ENCODE measurements at places on chromosomes 16 and 17.

- no peak for DNase-seq
These were observed 211.2 kb downstream of the RPTOR start for GRCh38 chr17:80755650-80756405.

DNA sequence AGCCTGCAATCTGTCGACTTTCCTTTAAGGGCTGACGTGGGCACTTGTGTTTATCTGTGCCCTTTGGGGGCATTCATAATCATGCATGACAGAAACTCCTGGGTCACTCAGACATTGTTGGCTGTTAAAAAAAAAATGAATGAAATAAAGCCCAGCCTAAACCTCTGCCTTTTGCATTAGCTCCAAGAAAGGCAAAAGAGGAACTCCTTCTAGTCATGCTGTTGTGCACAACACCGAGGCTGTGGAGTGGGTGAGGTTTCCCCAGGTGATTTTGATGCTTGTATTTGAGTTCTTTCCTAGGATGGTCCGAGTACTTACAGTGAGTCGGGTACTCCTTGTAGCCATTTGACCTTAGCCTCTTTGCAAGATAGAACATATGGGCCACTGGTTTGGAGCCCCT lies 49.6 kb upstream of the IRX6 start:
- no peak for DNase-seq

- no peak for DNase-seq
These were observed 611 bp downstream of the SMARCE1 start for GRCh38 chr17:40646791-40647623.

DNA sequence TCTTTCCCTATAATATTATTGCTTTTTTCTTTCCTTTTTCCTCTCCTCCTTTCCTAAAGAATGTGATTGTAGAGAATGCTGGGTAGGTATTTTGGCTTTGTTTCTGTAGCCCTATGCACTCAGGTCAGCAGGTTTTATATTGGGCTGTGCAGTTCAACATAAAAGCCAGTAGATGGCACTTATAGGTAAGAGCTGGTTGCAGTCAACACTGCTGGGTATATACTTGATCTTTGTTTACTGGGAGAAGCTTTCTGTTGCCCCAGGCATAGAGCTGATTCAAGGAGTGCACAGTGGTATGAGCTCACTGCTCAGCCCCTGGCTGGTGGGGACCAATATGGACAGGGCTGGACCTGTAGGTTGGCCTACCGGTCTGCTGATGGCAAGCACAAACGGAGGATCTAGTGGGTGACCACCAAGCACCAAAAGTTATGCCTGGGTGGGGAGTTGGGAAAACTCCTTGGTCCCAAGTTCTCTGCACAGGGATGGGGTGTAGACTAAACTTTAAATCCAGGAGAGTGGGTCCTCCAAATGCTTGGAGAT lies 378.9 kb downstream of the PMP22 start:
- DNase-seq = no peak

DNA sequence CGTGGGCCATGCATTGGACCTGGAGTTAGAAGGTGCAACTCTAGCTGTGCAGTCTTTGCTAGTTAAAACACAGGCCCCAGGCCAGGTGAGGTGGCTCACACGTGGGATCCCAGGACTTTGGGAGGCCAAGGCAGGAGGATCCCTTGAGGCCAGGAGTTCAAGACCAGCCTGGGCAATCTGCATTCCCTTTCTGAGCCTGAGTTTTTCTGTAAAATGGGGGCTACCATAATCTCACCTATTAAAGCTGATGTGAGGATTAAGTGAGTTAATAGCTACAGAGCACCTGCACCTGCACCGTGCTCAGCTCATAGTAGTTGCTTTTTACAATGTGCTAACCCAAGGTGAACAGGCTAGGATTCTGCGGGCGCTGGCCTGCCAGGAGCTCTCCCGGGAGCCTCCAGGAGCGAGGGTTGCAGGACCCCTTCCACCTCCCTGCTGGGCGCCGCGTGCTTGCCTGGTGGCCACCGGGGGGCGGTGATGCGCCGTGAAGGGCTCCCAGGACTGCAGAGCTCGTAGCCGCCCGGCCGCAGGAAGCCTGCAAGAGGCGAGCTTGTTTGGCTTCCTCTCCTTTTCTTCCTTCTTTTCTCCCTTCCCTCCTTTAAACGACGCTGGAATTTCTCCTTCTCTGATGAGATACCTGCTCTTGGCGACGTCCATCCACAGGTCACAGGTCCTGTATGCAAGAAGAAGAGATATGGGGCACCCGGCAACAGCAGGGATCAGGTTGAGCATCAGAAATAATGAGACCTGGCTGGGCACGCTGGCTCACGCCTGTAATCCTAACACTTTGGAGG lies 51.3 kb downstream of the ZFP90 start:
- peak; percentile 6 for DNase-seq

DNA sequence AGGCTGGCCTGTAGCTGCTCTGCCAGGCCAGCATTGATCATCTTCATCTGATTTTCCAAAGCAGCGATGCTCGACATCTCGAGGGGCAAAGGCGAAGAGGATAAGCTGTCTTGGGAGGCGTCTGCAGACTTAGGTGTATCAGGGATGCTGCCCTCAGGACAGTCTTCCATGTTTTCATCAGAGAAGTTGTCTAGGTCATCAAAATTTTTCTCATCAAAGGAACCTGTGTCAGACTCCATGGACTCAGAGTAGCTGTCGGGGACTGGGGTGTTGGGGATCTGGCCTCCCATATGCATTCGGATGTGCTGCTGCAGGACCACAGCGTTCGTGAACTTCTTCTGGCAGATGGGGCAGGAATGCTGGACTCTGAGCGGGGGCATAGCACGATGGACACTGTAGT lies 11.5 kb downstream of the SALL1 start:
- DNase-seq = no peak

GRCh38 chr16:79662669-79663313 lies 62.3 kb upstream of the MAF start:
- no peak for DNase-seq

GRCh38 chr16:66576296-66576695 lies 3.0 kb upstream of the CMTM2 start:
- DNase-seq = no peak

- no peak for DNase-seq
These were observed 22.1 kb downstream of the PRKCB start for GRCh38 chr16:23857881-23858269.

DNA sequence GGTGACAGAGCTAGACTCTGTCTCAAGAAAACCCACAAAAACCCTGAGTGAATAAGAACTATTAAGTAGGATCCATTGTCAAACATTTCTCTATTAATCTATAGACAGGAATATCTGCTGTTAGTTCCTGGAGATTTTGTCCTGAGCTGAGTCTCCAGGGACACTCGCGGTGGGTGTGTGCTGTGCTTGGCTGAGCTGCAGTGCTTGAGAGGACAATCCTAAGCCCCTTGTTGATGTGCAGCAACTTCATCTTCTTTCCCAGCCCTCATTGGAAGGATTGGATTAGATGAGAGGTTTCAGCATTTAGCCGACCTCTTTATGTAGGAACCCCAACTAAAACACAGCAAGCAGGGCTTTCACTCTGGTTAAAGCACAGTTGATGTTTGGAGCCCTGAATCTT lies 33.3 kb downstream of the NDEL1 start:
- DNase-seq = no peak

- no peak for DNase-seq
These were observed 40.1 kb downstream of the BCL7C start for GRCh38 chr16:30853758-30854157.

GRCh38 chr16:27156579-27156978 lies 46.7 kb upstream of the KDM8 start:
- no peak for DNase-seq

GRCh38 chr16:1959269-1960039 lies at the start of gene NDUFB10:
Gene NDUFB10, plus strand, starts transcription at chr16:1959538. Its CDS starts 87 bp downstream, at chr16:1959625.
- DNase-seq = peak; percentile 79

GRCh38 chr16:11063448-11064201 lies 119.3 kb downstream of the CLEC16A start:
- DNase-seq = no peak

GRCh38 chr17:29140631-29141513 lies 39.3 kb downstream of the MYO18A start:
- no peak for DNase-seq

DNA sequence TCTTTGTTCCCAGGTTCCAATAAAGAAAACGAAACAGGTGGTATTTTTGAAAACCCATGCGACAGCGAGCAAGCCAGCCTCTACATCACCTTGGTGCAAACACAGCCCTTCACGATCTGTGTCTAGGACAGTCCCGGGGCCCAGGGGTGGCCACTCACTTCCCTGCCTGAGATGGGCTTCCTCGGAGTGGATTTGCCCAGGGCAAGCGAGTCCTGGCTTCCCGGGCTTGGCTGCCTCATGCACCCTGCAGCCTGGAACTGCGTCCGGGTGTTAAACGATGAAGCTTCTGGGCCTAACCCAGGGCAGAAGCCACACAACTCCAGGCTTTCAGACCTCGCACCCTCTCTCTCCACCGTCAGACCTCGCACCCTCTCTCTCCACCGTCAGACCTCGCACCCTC lies 66.0 kb downstream of the RPH3AL start:
- DNase-seq = no peak

DNA sequence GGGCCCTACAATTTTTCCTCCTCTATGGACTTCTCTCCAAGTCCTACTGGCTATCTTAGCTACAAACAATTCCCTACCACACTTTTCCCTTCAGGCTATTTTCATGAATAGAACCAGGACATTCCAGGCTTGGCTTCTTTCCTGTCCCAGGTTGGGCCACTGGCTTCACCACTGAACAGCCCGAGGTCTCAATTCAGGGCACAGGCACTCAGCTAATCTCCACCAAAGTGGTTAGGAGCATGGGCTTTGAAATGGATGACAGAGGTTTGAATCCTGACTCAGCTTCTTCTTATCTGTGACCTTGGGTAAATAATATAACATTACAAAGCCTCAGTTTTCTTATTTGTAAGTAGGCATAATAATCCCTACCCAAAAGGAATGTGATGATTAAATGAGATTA lies 50.9 kb upstream of the ZNF629 start:
- no peak for DNase-seq

DNA sequence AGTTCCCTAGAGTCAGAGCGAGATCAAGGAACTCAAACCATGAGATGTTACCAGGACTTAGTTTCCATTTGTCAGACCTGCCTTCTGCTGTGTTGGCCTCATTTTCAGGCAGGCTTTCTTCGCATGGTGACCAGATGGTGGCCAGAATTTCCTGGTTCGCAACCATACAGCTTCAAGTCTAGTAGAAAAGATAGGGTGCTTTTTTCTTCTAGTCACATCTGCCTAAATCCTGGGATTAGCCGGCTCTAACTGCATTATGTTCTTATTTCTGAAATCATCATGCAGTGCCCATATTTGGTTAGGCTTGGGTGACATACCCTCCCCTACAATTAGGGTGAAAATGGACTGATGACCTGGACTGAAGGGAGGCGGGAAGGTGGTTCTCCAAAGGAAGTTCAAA lies 131.5 kb downstream of the SHISA9 start:
- no peak for DNase-seq

- DNase-seq = no peak
These were observed 192.8 kb downstream of the XYLT1 start for GRCh38 chr16:17277981-17278381.

DNA sequence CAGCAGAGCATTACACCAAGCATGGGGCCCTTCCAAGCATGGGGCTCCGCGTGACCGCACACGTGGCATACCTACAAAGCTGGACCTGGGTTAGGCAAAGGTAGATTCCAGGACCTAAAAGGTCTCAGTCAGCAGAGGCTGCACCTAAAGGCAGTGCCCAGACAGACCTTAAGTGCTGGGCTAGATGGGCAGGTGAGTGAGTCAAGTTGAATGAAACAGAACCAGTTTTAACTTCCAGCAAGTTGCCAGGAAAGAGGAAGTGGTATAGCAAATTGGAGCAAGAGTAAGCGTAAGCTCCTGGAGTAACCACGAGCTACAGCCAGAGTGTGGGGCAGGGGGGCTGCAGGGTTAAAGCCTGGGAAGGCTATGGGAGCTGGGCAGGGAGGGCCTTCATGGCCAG lies 49.5 kb downstream of the SRCIN1 start:
- DNase-seq = no peak

DNA sequence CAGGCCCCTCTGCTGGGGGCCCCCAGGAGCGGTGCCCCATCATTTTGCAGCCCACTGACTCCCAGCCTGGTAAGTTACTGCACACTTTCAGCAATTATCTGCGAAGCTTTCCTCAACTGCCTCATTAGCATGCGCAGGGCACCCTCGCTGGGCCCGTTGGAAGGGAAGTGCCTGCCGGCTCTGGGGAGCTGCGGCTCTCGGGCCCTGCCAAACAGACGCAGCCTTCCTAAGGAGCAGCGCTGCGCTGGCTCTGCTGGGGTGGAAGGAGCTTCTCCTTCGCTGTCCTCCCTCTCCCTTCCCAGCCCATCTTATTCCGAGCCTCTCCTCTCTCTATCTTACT lies 71.0 kb downstream of the RBBP6 start:
- no peak for DNase-seq

- DNase-seq = no peak
These were observed 267.8 kb downstream of the PMP22 start for GRCh38 chr17:14997290-14997689.

- DNase-seq = no peak
These were observed 49.8 kb downstream of the CREBBP start for GRCh38 chr16:3830625-3831254.

DNA sequence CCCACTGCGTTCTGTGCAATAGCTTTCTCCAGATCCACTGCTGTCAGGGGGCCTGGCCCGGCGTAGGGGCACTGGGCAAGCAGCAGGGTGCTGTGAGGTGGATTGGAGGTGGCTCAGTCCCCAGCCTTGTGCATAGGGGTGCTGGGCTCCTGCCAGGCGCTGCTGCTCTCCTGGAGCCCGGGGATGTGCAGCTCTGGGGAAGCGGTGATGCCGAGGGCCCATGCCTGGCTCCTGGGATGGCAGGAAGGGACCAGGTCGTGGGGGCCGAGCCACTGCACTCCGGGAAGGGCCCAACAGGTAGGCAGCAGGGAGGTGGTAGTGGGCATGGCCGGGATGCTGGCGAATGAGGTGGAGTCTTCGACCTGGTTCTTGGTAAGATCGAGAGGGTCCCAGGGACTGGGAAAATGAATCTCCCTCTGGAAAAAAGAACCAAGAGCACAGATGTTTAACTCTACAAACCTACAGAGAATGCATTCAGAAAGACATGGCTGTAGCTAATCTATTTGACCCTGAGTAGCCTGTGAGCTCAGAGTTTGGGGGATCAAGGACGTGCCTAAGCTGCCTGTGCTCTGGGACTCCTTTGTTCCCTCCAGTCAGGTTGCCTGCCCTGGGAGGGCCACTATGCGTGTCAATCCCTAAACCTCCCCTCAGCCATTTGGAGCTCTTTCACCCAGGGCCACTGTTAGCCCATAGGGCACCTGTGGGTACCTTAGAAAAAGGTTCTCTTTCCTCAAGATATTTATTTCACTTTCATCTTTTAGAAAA lies 6.6 kb upstream of the SUPT4H1 start:
- DNase-seq = no peak

Data from stimulated activated CD8-positive, alpha-beta memory T cell treated with anti-CD3 and anti-CD28 coated beads, Interleukin-15, amount 100 ng/mL, for 4 hours (primary cell).